ENCODE measurements at places on chromosomes 3 and 15.
A peak's percentile ranks its signal among the peaks of the same experiment; 100 is the strongest.

GRCh38 chr3:15768421-15769255, 29.1 kb downstream of the ANKRD28 start:
- no peak for DNase-seq

DNA sequence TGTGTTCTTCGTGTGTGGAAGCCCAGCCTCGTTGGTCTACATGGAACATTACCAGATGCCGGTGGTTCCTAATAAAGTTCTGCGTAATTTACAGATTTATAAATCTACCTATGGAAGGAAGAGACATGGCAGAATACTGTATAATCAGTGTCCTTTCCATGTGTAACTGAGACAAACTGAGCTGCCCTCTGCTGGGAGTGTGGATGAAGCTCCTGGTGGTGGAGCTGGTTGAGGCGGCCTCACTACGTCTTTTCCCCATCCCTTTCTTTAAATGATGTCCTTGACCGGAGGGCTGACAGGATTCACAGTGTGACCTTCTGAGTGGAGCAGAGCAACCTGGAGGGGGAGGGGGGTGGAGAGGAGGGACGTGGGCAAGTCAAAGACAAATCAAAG, 267.0 kb upstream of the CHRM5 start:
- DNase-seq, result no peak

- no peak for DNase-seq
These were observed 6.7 kb downstream of the ZIC1 start for GRCh38 chr3:147415874-147416273.

DNA sequence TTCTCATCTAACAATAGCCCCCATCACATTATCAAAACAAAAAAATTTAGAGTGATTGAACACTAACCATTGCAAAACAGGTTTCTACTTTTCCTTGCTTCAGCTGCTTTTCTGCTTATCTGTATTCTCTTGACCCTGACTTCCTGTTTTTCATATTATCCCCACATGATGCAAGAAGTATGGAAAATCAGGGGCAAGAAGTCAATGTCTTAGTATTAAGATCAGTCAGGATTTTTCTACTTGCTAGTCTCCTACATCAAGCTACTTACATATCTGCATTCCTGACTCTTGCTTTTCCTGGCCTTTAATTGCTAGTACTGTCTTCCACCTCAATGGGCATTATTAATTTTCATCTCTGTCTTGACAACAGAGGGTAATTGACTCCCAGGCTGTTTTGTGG, 300.2 kb downstream of the OTOL1 start:
- DNase-seq, result no peak

DNA sequence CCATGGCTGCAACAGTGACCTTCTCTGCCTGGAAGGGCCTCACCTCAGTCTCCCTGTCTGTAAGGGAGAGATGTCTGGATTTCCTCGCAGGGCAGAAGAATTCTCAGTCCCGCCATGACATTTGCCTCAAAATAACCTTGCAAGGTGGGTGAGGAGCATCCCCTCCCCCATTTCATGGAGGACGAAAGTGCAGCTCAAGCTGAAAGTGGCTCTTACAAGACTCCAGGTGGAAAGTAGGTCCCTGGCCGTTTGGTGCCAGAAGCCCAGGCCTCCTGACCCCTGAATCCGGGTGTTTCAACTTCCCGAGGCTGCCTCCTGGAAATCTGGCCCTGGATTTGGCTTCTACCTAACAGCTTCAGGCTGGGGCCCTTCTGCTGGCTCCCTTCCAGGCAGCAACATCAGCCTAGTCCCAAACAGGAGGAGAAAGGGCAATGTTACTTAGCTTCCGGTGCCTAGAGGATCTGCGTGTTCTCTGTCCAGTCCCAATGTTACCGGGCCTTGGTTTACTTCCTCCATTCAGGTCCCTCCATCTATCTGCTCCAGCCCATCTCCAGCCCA, 769 bp upstream of the CSPG4 start:
- DNase-seq, result no peak

- no peak for DNase-seq
These were observed 30.6 kb downstream of the MB21D2 start for GRCh38 chr3:192887047-192887446.

DNA sequence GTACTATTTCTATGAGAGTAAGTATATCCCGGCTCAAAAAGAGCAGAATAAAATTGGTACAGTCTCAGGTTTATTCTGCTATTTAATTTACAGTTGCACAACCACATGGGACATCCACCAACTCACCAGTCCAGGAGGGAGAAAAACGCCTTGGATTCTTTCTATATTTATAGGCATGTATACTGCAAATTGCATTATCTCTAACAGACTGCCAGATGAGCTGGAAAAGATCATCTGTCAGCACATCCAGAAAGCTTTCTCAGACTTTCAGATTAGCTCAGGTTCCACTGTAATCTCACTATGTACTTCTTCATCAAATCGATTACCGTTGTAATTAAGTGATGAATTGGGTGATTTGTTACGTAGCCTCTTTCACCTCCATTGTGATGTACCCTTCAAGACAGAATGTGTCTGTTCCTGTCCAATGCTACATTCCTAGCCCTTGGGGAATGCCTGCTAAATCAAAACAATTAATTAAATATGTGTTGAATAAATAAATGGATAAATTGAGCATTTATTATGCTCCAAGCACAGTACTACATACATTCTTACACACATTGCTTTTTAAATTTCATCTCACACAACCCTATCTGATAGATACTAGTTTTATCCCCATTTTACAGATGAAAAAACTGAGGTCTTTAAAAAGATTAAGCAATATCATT, 38.1 kb upstream of the TMC3 start:
- DNase-seq, result no peak

GRCh38 chr3:191123231-191123630, 75.8 kb upstream of the OSTN start:
- no peak for DNase-seq

DNA sequence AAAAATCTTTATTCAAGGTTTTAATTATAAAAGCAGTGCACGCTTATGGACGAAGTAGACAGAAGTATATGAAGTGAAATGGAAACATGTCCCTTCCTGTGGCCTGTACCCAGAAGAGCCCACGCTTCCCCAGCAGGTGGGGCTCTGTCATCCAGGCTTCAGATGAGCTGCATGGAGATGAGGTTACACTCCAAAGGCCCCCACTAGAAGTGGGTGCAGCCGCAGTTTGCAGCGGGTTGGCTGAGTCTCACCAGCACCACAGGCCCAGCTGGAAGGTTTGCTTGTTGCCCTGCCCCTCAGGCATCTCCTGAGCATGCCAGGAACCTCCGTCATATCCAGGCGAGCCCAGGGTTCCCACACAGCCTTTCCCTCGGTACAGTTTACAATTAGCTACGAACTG, 33.1 kb downstream of the PRR20G start:
- no peak for DNase-seq

DNA sequence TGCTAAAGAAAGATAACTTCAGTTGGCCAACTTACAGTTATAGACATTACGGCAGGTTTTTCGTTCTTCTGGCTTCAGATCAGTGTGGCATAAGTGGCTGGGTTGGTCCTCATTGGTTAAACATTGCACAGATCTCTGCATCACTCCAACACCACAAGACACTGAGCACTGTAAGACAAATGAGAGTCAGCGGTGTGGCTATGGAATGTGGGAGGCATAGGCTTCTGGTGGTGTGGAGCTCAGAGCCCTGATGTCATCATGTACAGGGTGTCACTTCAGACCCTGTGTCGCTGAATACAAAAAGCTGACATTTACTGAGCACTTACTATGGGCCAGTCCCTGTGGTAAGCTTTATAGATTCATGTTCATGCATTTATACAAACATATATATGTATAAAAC, 146.0 kb downstream of the ADAMTS9 start:
- no peak for DNase-seq

DNA sequence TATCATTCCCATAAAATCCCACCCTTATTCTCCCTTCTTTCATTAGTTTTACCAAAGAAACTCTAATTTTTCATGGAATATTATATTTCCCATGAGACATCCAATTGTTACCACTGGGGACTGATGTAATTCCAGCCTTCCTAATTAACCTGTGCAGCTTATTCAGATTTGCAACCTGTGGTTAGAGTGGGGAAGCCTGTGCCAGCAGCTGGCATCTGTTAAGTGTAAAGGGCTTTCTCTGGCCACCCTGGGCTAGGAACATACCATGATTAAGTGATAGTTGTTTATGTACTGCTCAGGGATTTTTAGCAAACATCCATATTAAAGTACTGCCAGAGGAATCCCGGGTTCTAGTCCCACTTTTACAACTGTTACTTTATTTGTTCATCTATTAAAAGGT, 78.2 kb downstream of the TPRG1 start:
- DNase-seq, result no peak

- DNase-seq, result no peak
These were observed 203.8 kb downstream of the RPLP1 start for GRCh38 chr15:69656271-69657030.

DNA sequence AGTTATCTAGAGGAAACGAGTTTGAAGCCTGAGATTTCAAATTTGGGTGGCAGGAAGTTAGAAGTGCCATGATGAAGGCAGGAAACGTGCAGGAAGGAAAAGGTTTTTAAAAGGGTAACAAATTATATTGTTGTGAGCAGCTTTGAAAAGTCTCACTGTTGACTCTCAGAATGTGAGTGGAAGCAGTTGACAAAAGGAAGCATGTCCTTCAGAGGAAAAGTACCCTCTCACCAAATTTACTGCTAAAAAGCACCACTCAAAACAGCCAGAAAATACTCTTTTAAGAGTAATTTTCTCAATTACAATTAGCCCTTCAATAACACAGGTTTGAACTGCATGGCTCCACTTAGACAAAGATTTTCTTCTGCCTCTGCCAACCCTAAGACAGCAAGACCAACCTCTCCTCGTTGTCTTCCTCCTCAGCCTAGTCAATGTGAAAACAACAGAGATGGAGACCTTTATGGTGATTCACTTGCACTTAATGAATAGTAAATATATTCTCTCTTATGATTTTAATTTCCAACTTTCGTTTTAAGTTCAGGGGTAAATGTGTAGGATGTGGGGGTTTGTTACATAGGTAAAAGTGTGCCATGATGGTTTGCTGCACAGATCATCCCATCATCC, 117.1 kb upstream of the LIPC start:
- DNase-seq, result peak; percentile 35

DNA sequence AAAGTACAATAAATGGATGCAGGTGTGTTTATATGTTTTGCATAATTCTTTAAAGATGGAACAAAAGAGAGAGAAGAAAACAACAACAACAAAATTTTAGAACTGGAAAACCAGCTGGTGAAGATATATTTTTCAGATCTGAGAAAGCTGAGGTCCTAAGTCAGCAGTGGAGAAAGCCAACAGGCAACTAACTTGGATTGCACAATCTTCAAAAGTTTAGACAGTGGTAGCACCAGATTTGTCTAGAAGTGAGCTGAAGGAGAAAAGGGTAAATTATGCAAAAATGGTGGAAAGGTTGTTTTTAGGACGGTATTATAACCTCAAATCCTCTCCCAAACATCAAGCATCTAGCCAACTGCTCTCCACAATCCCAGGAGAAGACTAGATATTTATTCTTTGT, 17.0 kb downstream of the FGF12 start:
- DNase-seq, result no peak

GRCh38 chr3:15630646-15631350, 29.3 kb downstream of the BTD start:
- DNase-seq, result no peak

DNA sequence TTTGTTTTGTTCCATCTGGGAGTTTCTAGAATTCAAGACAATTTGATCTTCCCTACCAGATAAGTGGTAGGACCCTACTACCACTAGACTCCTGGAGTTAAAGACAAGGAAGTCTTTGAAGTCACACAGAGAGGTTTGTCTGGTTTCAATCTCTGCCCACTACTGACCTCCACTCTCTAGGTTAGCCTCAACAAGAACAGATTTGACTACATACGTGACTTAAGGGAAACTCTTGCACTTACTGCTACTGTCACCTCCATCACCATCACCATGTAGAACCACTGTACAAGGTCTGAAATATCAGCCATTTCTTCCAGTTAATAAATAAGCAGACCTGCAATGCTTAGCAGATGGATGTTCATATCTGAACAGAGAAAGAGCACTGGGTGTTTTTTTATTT, 148.3 kb upstream of the ARHGEF26 start:
- DNase-seq, result no peak

- DNase-seq, result no peak
These were observed 9.2 kb downstream of the IGDCC3 start for GRCh38 chr15:65368302-65369211.

DNA sequence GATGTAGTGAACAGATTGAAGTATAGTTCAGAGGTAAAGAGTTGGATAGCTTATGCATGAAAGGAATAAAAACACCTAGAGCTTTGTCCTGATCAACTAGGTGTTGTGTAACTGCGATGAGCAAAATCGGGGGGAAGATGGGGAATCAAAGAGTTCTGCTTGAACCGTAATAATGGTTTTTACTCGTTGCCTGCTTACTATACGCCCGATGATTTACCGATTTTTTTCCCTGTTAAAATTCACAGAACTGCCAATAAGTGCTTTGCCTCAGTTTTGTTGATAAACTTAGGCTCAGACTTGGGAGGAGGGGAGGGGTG, 783 bp upstream of the DNAJB11 start:
- no peak for DNase-seq

GRCh38 chr3:151660885-151661284, 72.8 kb upstream of the AADACL2 start:
- no peak for DNase-seq

DNA sequence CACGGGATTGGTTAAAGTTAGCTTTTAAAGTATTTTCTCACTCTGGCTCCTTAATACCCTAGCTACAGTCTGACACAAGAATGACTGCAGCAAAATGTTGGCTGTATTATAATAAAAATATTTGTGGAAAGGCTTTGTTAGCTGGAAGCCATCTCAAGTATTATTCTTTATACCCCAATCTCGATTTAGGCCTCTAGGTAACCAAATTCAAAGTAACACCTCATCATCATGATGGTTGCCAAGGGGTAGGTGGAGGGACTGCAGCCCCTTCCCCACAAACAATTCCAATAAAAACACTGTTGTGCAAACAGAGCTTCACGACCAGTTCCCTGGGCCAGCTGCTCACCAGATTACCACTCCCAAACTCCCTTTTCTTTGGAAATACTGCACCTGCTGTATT, 759 bp upstream of the GMPS start:
- no peak for DNase-seq

- DNase-seq, result no peak
These were observed 267.3 kb downstream of the RORA start for GRCh38 chr15:60961541-60962485.

DNA sequence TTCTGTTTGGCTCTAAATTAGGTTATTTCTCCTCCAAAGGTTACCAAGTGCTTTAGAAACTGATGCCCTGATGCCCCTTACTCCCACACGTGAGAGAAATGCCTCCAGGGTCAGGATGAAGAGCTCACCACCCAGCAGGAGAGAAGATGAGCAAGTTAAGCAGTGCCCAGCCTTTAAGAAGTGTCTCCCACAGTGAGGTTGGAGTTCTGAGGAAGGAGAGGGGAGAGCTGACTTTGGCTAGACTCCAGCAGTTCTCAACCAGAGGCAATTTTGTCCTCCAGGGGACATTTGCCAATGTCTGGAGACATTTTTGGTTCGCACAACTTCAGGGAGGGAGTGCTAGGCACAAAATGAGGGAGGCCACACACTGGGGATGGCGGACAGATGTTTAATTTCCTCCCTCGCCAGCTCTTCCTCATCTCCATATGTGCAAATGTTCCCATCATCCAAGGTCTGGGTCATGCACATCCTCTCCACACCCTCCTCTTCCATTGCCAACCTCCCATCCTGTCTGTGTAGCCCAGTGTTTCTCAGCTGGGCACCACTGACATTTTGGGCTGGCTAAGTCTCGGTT, 50.6 kb upstream of the SLC7A14 start:
- DNase-seq, result no peak

GRCh38 chr3:80855482-80855881, 906.0 kb downstream of the GBE1 start:
- DNase-seq, result no peak

Measured in CD4-positive, alpha-beta T cell treated with Interleukin-6 at 100 ng/mL for 8 hours (primary cell).